Stimulated activated CD8-positive, alpha-beta memory T cell treated with anti-CD3 and anti-CD28 coated beads, Interleukin-15, amount 100 ng/mL, for 1 hour (primary cell): ENCODE measurements at places on chromosomes 6 and 20.

GRCh38 chr6:28910901-28911690 is 12.7 kb downstream of the TRIM27 start:
- DNase-seq, result no peak

- no peak for DNase-seq
Observed at GRCh38 chr6:135227758-135228157, 46.6 kb downstream of the MYB start.

DNA sequence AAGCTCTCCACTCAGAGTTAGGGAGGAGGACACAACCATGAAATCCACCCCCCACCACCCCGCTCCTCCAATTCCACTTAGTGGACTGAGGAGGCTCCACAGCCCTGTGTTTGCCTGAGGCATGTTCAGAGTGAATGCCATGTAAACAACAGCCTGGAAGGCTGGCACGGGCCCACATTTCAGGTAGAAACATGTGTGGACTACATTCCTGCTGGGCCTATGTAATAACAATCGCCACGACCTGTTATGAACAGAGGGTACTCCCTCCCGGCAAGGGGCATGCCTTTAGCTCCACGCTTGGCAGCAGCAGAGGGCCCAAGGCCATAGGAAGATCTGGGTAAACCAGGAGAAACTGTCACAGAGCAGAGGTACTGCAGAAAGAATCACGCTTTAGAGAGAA is 65.5 kb downstream of the ISM1 start:
- DNase-seq, result no peak

DNA sequence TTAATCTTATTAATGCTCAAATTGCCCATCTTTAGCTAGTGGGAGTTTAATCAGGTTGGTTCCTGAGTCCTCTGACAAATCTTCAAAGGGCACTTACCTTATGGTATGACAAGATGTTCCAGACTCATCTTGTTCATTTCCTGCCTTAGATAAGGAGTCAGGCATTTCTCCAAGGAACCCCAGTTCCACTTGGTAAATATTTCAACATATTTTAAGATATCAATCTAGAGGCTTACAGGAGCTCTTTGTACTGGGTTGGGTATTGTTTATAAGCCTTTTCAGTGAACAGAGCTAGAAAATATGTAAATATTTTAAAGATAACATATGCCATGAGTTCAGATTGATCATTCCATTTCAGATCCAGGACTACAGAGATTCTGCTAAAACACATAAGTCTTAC is 159.8 kb downstream of the RCAN2 start:
- DNase-seq, result no peak

GRCh38 chr6:11434565-11435326 is 102.8 kb upstream of the TMEM170B start:
- no peak for DNase-seq

- DNase-seq, result no peak
Observed at GRCh38 chr20:10559266-10559665, 114.5 kb downstream of the JAG1 start.

GRCh38 chr6:113587078-113587699 is 270.0 kb upstream of the MARCKS start:
- no peak for DNase-seq

- no peak for DNase-seq
Observed at GRCh38 chr20:50276119-50277063, 85.8 kb downstream of the CEBPB start.
